Stimulated activated naive CD8-positive, alpha-beta T cell treated with anti-CD3 and anti-CD28 coated beads, Interleukin-15, amount 100 ng/mL, for 72 hours (primary cell): ENCODE measurements at places on chromosomes 2 and 18.

- no peak for DNase-seq
These were observed 55.3 kb upstream of the B3GNT2 start for GRCh38 chr2:62140426-62141141.

DNA sequence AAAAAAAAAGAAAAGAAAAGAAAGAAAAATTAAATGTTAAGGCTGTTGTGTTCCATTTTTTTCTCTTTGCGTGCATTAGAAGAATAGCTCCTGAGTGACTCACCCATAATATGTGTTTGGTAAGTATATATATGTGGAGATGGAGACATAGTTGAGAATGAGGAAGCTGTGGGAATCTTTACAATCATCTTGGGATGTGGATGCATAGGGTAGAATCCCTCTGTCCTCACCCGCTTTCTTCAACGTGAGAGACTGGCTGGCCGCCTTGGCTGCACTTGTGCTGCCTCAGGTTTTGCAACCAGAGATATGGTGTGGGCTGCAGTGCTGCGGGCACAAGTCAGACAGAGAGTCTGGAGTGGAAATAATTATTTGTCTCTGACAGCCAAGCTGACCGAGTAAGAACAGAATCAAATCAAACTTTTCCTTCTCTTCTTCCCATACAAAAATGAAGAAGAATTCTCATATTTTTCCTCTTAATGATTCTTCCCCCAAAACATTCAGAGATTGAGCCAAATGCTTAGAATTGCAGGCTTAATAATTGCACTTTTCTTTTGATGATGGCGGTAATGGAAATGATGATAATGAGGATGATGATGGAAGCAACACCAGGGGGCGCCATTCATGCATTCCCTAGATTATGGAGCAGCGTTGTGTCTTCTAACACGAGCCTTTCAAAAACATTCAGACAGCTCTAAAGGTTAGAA lies 48.5 kb downstream of the SERPINB7 start:
- DNase-seq, result no peak

DNA sequence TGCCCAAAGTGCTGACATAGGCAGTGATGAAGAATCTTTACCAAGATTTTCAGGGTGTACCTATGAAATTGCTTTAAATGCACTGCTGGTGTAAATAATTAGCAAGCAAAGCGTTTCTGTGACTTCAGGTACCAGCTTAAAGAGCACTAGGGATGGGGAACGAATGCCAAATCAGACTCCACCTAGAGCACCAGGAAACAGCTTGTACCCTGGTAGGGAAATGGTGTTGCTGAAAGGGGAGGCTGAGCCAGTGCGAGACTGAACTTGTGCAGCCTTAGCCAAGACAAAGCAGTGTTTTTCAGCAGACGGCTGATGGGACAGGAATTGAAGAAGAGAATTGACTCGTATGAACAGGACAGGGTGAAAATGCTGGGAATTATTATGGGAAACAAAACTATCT lies 65.6 kb downstream of the TWSG1 start:
- no peak for DNase-seq

DNA sequence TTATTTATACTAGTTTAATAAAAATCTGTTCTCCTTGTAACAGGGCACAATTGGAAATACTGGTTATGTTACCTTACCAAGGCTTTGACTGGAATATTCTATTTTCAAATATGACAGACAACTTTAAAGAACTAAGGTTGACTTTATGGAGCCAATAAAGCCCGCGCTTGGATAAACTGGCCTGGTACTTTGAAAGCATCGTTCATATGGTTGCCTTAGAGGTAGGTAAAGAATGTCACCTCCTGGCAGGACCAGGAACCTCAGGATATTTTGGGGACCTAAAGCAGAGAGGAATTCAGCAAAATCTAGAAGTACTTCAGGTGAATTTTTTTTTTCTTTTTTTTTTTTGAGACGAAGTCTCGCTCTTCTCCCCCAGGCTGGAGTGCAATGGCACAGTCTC lies 71.2 kb upstream of the CREB1 start:
- DNase-seq, result no peak

DNA sequence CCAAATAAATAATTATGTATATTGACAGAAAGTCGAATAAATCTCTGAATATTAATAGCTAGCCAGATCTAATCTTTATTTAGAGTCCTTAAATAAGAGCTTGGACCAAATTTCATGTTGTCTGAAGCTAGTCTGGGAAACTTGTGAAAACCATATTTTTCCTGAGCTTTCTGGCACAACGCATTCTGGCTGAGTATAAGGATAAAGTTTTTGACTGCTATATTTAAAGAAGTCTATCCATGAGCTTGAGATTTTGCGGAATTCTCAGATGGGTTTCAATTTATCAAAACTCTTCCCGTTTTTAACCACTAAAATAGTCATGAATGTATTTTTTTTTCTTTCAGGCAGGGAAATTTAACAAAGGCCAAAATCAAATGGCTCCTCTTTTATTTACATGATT lies 23.8 kb downstream of the FAP start:
- DNase-seq, result no peak

DNA sequence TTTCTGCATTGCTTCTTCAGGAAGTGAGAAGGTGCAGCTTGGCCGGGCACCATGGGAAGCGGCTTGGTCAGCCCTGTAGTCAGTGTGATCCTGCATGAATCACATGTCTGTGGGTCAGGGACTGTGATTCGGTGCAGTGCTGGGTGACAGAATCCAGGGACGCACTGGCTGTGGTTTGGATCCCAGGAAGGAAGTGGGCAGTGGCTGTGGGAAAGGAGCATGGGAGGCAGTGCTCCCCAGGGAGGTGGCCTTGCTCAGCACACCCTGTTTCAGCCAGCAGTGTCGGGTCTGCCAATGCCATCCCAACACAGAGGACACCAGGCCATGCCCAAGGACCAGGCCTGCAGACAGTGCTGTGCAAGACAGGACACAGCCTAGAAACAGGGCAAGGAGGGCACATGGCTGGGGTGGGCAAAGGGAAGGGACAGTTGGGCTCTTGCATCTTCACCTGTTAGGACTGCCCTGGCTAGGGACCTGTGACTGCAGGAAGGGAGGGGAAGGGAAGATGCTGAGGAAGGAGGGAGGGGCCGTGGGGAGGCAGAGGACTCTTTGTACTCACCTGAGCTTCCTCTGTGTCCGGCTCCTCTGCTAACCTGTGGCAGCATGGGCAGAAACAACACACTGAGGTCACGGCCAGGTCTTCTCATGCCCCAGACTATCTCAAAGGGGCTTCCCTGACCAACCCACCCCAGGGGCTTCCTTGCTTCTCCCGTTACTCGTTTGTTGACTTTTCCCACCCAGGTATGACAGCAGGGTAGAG lies 37.2 kb upstream of the DNMT3A start:
- DNase-seq, result no peak

GRCh38 chr2:144886862-144887261 lies 366.9 kb upstream of the ZEB2 start:
- no peak for DNase-seq

- no peak for DNase-seq
These were observed 4.9 kb downstream of the INHBB start for GRCh38 chr2:120350801-120351320.

GRCh38 chr2:174485788-174486562 lies 854 bp downstream of the GPR155 start:
- DNase-seq, result peak; percentile 40

DNA sequence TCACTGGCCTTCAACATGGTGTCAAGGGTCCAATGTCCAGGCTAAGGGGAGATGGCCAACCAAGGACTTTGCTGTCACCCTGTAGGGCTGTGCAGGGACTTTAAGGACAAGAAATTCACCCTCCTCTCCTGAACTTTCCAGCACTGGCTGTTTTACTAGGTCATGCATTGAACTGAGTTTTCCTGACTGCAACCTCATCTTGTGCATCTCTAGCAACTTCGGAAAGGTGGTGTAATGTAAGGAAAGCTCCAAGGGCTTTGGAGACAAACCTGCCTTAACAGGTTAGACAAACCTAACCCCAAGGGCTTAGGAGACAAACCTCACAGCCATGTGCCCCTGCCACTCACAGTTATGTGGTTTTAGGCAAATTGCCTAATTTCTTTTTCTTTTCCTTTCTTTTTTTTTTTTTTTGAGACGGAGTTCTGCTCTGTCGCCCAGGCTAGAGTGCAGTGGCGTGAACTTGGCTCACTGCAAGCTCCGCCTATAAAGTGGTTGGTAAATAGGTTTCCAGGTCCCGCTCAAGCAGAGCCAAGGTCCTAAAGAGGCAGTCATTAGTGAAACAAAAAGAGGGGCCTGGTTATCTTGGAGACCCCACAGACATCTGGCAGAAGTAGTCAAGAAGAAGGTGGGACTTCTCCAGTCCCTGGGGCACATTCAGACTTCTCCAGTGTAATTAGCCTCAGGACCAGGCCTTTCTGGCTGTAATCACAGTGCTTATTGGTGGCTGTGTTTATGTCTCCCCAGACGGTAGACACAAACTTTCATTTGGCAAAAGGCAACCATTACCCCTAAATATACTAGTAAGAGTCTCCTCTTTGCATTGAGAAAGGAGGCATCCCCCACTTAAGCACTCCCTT lies 37.6 kb upstream of the PMAIP1 start:
- DNase-seq, result no peak

DNA sequence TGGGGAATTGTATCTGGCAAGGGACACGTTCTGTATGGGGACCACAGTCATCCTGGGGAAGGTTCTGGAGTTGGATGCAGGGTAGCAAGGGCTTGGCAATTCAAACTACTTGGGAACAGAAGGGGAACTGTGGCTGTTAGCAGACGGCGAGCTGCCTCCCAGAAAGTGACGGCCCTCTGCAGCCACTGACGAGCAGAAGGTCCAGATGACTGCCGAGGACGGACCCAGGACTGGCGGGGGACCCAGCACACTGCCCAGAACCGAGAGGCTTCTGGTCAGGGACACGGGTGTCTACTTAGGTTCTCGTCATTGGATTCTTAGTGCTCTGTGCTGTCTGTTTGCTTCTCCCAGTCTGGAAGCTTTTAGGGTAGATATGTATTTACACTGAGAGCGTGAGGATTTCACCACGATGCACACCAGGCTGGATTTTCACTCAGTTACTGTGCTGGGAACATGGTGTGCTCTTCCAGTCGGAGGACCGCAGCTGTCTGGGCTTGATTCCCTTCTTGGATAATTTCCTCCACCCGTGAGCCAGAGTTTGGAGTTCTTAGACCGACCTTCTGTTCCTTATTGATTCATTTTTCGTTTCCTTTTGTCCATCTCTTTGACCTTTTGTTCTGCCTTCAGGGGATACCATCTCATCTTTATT lies 13.4 kb downstream of the GPR35 start:
- no peak for DNase-seq

GRCh38 chr2:30565851-30566358 lies 118.9 kb downstream of the LCLAT1 start:
- no peak for DNase-seq

GRCh38 chr2:176385838-176386237 lies 116.6 kb downstream of the MTX2 start:
- no peak for DNase-seq

- DNase-seq, result no peak
These were observed 282.9 kb upstream of the TNP1 start for GRCh38 chr2:217142649-217143266.

GRCh38 chr2:65382776-65383357 lies 49.5 kb downstream of the SPRED2 start:
- peak; percentile 88 for DNase-seq

DNA sequence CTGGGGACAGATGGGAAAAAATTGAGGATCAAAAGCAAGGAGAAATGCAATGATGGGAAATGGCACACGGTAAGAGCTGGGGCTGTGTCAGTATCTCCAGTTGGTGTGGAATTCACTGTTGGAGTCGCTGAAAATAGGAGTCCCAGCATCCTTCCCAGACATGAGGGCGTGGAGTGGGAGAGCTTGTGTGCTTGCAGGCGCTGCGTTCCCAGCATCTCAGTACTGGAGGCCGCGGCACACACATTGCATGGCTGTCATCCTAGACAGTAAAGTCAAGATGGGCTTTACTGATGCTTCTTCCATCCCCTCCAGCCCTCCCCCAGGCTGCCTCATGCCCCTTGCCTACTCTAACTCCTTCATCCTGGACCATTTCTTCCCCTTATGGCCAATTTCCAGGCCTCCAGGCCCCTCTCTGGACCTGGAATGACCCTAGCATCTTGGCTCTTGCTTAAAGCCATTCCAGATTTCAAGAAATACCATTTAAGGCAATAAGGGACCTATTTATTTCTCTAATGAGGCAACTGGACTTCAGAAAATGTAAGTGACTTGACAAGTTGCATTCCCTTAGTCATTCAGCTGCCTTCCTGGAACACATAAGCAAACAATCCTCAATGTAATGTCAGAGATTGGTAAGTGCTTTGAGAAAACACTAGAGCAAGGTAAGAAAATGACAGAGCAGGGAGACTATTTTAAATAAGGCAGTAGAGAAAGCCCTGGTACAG lies 70.5 kb upstream of the TTC39C start:
- no peak for DNase-seq

DNA sequence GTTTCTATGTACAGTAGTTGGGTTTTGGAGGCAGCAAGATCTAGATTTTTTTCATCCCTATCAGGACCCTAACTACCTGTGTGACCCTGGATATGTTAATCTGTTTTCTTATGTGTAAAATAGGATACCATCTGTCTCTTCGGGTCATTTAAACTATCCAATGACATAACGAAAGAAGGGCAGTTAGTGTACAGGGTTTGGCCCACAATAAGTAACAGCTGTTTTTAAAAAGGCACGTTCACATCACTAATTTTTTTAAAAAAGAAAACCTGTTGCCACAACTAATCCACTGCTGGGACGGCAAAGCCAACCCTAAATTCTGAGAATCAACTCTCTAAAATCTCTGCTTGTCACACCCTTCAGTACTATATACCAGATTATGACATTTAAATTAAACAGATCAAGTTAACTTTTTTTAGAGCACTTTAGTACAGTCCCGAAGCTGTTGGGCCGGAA lies 869 bp downstream of the USP40 start:
- DNase-seq, result no peak

DNA sequence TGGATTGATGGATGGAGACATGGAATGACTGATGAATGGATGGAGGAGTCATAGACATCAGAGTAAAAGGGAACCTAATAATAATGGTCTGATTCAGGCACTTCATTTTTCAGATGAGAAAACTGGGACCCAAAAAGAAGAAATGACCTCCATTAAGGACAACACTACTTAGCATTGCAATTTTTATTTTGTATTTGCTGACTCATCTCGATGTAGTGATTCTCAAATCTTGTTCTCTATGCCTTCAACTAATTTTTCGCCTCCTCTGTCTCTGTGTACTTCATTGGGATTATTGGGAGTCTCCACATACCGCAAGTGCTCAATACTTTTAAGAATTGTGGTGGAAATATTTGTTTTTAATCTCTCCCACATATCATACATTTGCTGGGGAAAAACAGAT lies 446.2 kb upstream of the FSHR start:
- no peak for DNase-seq

DNA sequence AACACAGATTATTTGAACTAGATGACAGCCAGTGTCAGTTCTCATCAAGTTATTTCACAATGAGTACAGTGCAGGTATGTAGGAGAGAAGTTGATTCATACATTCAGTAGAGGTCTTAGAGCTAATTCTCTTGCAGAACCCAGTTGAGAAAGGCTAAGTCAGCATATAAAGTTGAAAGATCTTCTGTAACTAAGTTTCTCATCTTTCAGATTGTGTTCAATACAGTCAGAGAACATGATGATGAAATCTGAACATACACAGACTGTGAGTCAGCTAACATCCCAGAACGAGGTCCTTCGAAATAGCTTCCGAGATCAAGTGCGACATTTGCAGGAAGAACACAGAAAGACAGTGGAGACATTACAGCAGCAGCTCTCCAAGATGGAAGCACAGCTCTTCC lies 41.9 kb upstream of the LIMS1 start:
- no peak for DNase-seq
